ENCODE measurements at places on chromosomes 16 and 17.

GRCh38 chr17:13576661-13577526 lies 24.8 kb downstream of the HS3ST3A1 start:
- DNase-seq, result no peak

- no peak for DNase-seq
Measured at GRCh38 chr16:12405089-12405488, 398.6 kb downstream of the CPPED1 start.

GRCh38 chr17:77720946-77721845 lies 237.3 kb upstream of the TNRC6C start:
- no peak for DNase-seq

GRCh38 chr17:74478420-74479100 lies 12.1 kb downstream of the CD300A start:
- no peak for DNase-seq

GRCh38 chr17:21250854-21251253 lies 2.4 kb downstream of the NATD1 start:
- DNase-seq, result no peak

DNA sequence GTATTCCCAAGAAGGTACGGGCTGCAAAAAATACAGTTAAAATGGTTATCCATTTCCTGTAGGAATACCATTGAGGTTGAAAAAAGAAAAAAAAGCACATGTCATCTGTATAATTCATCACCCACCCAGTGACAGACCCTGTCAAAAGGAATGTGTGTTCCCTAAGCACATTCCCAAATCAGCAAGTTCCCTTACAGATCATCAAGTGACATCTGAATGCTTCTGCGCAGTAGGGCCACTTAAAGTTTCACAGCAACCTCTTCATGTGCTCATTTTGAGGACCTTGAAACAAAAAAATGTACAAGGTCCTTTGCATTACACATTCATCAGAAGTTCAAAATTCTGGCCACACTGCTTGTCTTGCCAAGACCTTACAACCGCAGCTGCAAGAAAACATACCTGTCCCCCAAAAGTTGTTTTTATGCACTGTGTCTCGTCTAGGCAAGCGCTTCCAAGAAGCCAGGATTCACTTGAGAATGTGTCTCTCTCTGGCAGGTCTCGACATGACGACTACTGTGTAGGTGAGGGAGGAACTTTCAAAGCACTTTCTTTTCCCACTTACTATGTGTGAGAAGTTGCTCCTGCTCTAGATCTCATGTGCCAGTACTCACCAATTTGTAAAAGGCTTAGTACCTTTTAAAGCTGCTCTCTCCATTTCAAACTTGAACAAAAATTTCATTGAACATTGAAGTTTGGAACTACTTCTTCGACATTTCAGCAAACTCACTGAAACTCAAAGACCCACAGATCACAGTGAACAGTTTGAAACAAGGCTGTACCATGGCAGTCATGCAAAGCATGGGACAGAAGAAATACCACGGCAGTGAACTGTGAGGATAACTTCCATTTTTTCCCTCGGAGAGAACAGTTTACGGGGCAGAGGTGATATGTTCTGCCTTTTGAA lies 4.3 kb upstream of the POLG2 start:
- DNase-seq, result no peak

GRCh38 chr17:66966704-66967418 lies 2.4 kb downstream of the CACNG4 start:
- DNase-seq, result no peak

DNA sequence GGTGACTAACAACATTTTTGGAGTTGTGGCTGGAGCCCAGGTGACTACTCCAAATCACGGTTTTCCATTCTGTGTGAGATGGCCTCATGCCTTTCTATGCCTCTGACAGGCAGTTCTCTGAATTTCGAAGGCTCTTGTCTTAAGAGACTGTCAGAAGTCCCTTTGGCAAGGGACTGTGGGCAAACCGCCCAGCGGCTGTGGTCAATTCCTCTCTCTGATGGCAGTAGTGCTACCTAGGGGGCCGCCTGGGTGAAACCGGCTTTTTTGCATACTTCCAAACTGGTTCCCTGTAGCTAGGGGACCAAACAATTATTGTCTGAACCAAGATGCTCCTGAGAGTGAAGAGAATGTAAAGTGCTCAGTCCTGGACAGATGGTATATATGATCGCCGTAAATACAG lies 86.3 kb downstream of the SDR42E1 start:
- DNase-seq, result no peak

DNA sequence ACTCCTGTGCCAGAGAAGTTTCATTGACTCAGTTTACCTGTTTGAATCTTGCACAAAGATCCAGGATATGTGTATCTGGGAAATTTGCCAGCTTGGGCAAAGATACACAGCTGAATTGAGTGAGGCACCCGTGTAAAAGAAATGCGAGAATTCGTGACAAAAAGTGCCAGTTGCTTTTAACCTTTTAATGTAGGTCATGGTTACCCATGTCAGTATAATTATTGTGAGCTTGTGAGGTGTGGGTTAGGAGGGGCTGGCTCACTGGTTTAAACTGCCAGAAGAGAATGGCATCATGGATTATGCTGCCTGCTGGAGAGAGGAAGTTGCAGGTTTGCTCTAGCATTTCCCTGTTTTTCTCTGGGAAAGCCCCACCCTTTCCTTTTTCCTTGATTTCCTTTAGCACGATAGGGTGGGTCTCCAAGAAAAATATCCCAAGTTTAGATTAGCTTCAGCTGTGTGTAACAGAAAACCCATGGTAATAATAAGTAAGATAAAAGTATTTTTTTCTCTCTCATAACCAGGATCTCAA lies 24.8 kb upstream of the NDRG4 start:
- no peak for DNase-seq

DNA sequence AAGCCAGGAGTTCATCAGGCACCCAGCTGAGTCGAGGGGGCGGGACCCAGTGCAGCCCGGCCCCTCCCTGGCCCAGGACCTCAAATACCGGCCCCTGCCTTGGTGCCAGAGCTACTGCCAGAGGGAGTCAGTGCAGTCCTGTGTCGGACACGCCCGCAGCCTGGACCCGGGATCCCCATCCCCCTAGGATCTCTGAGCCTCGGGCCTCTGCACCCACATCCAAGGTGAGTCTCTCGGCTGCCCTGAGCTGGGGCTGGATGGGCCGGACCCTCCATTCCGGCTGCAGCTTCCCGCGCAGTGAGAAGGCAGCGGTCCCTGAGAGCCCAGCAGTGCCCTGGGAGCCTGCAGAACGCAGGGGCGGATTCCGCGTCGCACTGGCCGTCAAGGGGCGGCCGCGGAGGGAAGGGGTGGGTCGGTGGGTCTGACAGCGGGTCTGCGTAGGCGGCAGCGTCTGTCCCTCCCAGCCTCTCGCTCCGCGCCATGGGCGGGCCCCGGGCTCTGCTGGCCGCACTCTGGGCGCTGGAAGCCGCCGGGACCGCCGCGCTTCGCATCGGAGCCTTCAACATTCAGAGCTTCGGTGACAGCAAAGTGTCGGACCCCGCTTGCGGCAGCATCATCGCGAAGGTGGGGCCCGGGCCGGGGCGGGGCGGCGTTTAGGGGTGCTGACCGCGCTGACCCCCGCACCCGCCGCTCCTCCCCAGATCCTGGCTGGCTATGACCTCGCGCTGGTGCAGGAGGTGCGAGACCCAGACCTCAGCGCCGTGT lies at the start of gene DNASE1L2:
DNASE1L2 (plus strand) TSS at position 108 of the 765 bp plus-strand sequence; CDS start at position 481, 373 bp downstream.
- DNase-seq, result no peak
